ENCODE measurements at places on chromosomes 3 and 15. TPM values are rescaled to one million over a fixed set of nuclear protein-coding genes. Genes with fewer than 3 reads are reported as not detected.

GRCh38 chr3:142947799-142948575, 15.5 kb downstream of the PAQR9 start:
- no peak for DNase-seq

- DNase-seq = no peak
Observed at GRCh38 chr15:41543521-41543870, 561 bp downstream of the RPAP1 start.

DNA sequence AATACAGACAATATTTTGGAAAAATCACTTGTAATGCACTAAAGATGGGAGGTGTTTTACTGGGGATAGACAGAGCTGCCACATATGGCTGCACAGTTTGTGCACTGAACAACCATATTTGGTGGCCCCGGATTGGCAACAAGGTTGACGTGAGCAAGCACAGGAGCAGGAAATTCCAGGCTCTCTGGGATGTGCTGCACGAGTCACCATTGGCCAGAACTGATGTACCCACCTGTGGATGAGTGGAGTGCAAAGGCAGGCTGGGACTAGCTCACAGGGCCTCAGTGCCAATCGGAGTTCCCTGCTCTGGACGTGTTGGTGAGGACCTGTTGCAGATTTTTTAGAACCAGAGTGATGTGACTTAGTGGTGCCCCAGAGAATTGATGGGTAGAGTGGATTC, 42.0 kb upstream of the SCAANT1 start:
- no peak for DNase-seq

- peak; percentile 19 for DNase-seq
Observed at GRCh38 chr3:110343945-110344344, 727.7 kb upstream of the NECTIN3 start.

DNA sequence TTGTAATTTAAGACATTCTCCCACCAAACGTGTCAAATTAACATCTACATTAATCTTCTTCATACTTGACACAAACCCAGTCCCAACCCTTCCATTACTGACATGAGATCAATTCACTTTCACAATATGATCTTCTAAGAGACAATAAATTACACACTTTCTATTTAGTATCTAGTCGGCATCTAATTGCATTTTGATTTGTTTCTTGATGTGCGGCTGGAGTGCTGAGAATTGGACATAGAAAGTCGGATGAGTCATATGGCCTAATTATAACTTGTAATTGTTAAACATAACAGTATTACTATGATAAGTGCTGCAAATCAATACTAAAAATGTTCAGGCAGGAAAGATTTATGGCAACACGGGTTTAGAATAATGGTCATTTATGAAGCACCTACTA, 78.4 kb upstream of the RORA start:
- DNase-seq = no peak

The MORC1 gene
- not detected for total RNA-seq

The ARHGEF26 gene
- 2.5 TPM for total RNA-seq

The SERPINI1 gene
- 1.9 TPM for total RNA-seq
